ENCODE measurements at places on chromosomes 12 and 14.
A peak's percentile ranks its signal among the peaks of the same experiment; 100 is the strongest.

- no peak for DNase-seq
Measured at GRCh38 chr12:2958432-2959191, 585 bp upstream of the TEAD4 start.

DNA sequence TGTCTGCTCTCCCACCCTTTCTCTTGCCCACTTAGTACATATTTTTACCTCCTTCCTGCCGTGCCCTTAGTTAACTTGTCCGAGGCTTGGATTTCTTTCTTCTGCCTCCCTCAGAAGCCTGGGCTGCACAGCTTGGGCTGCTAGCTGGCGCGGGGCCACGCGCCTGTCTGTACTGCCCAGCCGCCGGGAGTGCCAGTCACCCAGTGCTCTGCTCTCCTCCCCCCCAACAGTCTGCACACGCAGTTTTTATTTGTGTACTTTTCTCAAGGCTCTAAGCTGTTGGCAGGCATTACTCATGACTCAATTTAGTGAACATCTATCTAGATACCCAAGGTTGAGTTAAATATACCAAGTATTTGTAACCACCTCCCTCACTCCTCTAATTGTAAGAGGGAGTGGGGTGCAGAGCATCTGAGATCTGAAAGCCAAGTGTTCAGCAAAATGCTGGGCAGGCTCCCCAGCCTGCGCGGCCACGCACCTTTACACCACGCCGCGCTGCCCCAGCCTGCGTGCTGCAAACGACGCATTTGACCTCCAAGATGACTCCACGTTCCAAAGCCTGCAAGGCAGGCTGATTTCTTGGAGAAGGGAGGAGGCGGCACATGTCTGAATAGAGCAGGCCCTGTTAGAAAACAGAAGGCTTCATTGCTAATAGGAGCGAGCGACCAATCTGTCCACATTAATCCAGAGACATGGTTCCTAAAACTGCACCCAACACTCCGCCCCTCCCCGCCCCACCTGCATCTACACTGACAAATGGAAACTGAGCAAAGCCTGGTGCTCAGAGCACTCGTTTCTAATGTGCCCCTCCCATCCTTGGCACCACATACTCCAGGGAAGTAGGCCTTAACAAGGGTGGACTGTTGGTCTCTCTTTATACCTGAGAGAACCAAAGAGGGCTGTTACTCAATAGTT lies 18.2 kb upstream of the CACNA2D4 start:
- DNase-seq: peak; percentile 50

DNA sequence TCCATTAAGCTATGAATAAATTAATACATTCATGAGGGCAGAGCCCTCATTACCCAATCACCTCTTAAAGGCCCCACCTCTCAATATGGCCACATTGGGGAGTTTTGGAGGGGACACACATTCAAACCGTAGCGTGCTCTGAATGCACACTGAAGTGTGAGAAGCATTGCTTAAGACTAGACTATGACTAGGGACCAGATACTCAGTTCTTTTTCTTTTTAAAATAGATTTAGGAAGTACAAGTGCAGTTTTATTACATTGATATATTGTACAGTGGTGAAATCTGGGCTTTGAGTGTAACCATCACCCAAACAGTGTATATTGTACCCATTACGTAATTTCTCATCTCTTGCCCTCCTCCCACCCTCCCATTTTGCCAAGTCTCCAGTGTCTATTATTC lies 21.0 kb upstream of the JDP2 start:
- DNase-seq: no peak

GRCh38 chr14:54348001-54348611 lies 48.7 kb upstream of the CDKN3 start:
- no peak for DNase-seq

GRCh38 chr14:104926619-104927431 lies 2.1 kb downstream of the PLD4 start:
- no peak for DNase-seq

- DNase-seq: no peak
Measured at GRCh38 chr12:19220852-19221466, 91.4 kb downstream of the PLEKHA5 start.

DNA sequence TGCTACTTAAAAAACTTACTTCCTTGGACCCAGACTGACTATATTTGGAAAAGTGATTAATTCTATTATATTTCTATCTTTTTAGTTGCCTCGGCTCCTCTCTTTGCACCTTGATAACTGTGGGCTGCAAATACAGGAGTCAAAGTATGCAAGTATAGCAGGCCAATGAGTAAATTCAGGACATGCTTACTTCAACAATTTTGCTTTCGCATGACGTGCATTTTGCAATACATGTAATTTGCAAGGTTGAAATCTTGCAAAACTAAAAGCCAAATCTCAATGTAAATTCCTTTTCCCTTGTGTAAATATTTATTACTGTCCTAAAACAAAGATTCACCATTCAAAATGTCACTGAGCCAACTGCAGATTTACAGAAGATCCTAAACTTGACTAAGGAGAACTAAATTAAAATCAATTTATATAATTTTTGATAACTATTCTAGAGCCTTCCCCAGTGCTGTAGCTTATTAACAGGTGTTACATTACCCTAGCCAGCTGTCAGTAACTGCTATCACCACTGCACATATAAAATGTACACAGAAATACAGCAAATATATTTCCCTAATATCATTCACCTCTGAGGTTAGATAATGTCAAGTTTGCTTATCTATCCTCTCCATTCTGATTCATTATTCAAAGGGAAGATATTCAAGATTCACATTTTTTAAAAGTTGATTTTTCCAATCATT lies 1069.5 kb downstream of the TRHDE start:
- DNase-seq: no peak

- DNase-seq: no peak
Measured at GRCh38 chr12:95942101-95942523, 302 bp downstream of the CCDC38 start.

GRCh38 chr12:130128790-130129735 lies 33.2 kb upstream of the FZD10 start:
- DNase-seq: no peak

DNA sequence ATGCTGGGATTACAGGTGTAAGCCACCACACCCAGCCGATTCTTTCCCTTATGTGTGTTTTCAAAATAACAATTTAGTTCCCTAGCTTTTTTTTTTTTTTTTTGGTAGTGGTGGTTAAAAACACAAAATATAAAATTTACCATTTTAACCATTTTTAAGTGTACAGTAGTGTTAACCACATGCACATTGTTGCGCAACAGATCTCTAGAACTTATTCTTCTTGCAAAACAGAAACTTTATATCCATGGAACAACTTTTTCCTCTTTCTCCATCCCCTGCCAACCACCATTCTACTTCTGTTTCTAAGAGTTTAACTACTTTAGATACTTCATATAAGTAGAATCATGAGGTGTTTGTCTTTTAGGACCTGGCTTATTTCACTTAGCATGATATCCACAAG lies 1.1 kb upstream of the NDUFA12 start:
- no peak for DNase-seq

DNA sequence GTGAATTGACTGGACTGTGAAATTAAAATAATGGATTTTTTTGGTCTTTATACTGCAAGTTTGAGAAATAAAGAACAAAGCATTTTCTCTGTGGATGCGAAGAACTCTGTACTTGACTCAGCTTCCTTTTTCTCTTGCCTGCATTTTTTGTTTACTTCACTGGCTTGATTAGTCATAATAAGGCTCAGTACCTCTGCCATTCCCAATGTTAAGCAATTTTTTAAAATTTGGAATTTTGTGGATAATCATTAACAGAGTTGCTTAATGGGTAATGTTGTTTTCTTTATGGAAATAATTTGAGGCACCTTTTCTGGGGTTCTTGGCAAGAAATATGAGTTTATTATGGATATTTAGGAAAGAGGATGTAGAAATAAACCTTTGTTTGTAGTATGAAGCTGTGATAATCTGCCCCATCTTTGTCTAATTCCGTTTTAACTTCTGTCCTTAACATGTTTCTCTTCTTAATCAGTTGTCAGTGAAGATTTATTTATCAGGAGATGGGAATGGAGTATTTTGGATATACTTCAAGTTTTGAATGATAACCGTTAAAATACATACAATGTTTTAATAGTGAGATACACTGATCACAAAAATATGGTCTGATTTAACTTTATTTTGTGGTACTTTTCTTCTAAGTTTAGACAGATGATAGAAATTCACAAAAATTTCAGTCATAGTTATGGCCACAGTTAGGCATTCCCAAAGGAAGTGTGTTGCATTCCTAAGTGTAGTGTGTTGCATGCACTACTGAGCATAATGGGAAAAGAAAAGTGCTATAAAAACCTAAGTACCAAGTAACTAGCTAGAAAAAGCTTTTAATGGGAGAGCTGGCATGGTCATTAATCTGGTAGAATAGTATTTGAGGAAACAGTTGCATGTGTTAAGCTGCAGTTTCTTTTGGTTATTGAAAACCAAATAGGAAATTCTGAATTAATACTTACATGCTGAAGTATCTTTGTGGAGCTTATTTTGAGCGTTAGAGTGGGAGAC lies 27.7 kb downstream of the WNK1 start:
- no peak for DNase-seq

DNA sequence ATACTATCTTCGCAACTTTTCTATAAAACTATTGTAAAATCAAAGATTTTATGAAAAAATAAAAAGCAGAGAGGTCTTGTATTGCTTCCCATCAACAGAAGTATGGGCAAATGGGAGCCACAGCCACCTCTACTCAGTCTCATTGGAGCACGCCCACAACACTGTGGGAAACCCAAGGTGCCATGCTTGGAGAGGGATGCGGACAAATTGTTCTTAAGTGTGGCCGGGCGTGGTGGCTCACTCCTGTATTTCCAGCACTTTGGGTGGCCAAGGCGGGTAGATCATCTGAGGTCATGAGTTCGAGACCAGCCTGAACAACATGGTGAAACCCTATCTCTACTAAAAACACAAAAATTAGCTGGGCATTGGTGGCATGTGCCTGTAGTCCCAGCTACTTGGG lies 498.2 kb upstream of the SOX5 start:
- no peak for DNase-seq

GRCh38 chr12:26821212-26821701 lies 11.7 kb downstream of the ITPR2 start:
- no peak for DNase-seq

- DNase-seq: no peak
Measured at GRCh38 chr14:85549697-85550096, 19.8 kb downstream of the FLRT2 start.

GRCh38 chr12:121762269-121762668 lies 31.2 kb downstream of the RHOF start:
- no peak for DNase-seq

DNA sequence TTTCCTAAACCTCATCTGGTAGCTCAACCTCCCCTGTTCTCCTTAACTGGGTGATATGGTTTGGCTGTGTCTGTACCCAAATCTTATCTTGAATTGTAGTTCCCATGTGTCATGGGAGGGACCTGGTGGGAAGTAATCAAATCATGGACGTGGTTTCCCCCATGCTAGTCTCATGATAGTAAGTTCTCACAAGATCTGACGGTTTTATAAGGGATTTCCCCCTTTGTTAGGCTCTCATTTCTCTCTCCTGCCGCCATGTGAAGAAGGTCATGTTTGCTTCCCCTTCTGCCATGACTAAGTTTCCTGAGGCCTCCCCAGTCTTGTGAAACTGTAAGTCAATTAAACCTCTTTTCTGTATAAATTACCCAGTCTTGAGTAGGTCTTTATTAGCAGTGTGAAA lies 19.5 kb downstream of the COX16 start:
- no peak for DNase-seq

DNA sequence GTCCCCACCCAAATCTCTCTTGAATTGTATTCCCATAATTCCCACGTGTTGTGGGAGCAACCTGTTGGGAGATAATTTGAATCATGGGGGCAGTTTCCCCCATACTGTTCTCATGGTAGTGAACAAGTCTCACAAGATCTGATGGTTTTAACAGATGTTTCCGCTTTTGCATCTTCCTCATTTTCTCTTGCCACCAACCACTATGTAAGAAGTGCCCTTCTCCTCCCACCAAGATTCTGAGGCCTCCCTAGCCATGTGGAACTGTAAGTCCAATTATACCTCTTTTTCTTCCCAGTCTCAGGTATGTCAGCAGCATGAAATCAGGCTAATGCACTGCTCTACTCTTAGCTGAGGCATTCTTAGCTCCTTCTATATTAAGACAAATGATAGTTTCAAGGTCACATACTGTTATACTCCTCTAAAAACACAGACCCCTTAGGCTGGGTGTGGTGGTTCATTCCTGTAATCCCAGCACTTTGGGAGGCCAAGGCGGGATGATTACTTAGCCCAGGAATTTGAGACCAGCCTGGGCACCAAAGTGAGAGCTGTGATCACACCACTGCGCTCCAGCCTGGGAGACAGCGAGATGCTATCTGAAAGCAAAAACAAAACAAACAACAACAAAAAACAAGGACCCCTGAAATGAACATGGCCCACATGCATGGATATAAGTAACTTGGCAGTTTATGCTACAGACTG lies 3.6 kb downstream of the SCAF11 start:
- no peak for DNase-seq

DNA sequence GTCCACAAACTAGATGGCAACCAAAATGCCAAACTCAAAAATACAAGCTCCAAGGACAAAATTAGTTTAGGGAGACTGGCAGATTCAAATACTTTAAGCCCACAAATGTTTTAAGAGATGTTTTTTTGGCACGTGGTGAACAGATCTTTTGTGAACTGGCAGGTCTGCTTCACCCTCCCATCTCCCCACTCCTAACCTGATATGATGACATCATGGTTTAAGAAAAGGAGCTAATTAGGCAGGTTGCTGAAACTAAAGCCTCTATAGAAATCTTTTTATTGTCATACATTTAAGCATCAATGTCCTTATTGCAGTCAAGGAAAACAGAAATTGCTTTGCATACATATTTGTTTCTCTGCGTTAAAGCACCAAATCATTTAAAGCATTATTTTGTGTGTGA lies 5.8 kb downstream of the LRIG3 start:
- DNase-seq: no peak

GRCh38 chr14:23727566-23728335 lies 91.6 kb downstream of the DHRS2 start:
- no peak for DNase-seq

GRCh38 chr14:92430686-92431085 lies 82.9 kb upstream of the RIN3 start:
- no peak for DNase-seq

GRCh38 chr14:76701981-76702380 lies 59.3 kb upstream of the VASH1 start:
- no peak for DNase-seq

GRCh38 chr12:4856596-4856995 lies 53.1 kb upstream of the KCNA1 start:
- no peak for DNase-seq

DNA sequence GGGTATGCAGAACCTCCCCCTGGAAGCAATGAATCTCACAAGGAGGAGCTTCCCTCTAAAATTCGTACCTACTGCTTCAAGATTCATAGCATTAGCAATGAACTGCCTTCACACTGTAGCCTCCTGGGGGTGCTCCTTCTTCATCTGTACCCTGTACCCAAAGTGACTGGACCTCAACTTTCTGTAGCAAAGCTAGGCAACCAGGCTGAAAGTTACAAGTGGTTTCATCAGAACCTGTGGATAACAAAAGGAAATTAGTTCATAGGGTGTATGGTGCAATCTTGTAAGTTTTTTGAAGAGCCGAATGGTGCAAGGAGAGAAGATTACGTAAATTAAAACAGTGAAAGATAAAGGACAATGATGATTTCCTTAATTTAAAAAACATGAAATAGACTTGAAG lies 1541.7 kb upstream of the FLRT2 start:
- DNase-seq: no peak

- DNase-seq: no peak
Measured at GRCh38 chr12:39959031-39959430, 146.8 kb downstream of the SLC2A13 start.

GRCh38 chr12:3138941-3139511 lies 61.8 kb downstream of the TSPAN9 start:
- no peak for DNase-seq

GRCh38 chr14:100836311-100836805 lies 10.4 kb downstream of the MEG3 start:
- no peak for DNase-seq

All from NCI-H1436 treated with DMSO at 0.1 percent for 48 hours (cell line).